ENCODE measurements at places on chromosomes 2 and 18.

GRCh38 chr18:74331404-74331803 is 15.8 kb downstream of the C18orf63 start:
- DNase-seq: no peak

GRCh38 chr2:148599109-148599991 is 45.2 kb upstream of the EPC2 start:
- no peak for DNase-seq

DNA sequence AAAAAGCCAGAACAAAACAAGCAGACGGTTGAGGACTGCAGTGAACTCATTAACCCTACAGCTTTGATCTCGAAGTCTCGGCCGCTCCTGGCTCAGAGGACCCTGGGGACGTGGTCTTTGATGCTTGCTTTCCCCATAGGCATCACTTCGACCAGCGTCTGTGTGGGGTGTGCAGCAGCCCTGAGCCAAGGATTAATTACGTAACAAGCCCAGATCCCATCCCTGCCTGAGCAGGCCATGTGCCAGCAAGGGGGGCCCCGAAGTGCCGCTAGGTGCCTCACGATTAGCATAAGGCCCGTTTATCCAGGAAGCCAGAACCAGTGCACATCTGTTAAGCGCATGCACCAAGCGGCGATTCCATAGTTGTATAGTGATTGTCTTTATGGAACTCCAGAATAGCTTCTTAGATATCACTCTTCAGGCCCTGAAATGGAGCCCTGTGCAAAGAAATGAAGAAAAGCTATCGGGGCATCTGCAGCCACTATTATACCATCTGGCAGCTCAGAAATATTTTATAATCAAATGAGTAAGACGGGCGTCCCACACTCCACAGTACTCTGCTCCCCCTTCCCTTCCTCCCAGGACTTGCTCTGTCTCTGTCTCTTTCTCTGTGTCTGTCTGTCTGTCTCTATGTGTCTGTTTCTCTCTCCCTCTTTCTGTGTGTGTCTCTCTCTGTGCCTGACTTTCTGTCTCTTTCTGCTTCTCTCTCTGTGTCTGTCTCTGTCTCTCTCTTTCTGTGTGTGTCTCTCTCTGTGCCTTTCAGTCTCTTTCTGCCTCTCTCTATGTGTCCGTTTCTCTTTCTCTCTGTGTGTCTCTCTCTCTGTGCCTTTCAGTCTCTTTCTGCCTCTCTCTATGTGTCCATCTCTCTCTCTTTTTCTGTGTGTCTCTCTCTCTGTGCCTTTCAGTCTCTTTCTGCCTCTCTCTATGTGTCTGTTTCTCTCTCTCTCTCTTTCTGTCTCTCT is 41.7 kb downstream of the HPCAL1 start:
- no peak for DNase-seq

- DNase-seq: no peak
Observed at GRCh38 chr18:35611518-35611917, 30.0 kb downstream of the GALNT1 start.

DNA sequence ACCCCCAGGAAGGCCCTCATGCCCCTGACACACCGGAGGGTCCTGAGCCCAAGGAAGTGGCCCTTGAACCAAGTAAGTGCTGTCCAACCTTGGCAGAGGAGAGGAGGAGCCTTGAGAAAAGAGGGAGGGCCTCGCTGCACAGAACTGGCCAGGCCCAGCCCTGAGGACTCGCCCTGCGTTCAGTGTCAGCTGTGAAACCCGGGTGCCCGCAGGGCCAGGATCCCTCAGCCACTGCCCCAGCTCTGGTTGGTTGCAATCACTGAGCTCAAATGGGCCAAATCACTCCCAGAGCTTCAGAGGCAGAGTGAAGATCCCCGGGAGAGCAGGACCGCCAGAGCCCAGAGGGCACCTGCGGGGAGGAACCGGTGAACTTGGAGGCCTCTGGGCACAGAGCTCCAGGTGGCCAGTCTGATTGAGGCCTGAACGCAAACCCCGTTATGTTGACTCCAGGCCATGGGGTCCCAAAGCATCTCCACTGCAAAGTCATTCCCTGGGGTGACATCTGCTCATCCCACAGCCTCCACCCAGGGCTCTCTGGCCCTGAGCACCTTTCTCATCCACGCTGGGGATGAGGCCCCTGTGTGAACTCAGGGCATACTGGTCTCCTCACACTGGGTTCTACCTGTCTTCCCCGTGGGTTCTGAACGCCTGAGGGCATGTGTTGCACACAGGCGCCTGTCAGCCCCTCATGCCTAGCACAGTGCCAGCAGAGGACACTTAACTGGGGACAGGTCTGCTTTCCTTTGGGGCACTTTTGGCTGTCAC is 11.9 kb downstream of the GBX2 start:
- no peak for DNase-seq

- no peak for DNase-seq
Observed at GRCh38 chr2:216373896-216374295, 1.6 kb upstream of the MARCHF4 start.

GRCh38 chr2:177727577-177728398 is 335.2 kb downstream of the AGPS start:
- DNase-seq: no peak

- no peak for DNase-seq
Observed at GRCh38 chr2:47334356-47335136, 68.4 kb upstream of the MSH2 start.

DNA sequence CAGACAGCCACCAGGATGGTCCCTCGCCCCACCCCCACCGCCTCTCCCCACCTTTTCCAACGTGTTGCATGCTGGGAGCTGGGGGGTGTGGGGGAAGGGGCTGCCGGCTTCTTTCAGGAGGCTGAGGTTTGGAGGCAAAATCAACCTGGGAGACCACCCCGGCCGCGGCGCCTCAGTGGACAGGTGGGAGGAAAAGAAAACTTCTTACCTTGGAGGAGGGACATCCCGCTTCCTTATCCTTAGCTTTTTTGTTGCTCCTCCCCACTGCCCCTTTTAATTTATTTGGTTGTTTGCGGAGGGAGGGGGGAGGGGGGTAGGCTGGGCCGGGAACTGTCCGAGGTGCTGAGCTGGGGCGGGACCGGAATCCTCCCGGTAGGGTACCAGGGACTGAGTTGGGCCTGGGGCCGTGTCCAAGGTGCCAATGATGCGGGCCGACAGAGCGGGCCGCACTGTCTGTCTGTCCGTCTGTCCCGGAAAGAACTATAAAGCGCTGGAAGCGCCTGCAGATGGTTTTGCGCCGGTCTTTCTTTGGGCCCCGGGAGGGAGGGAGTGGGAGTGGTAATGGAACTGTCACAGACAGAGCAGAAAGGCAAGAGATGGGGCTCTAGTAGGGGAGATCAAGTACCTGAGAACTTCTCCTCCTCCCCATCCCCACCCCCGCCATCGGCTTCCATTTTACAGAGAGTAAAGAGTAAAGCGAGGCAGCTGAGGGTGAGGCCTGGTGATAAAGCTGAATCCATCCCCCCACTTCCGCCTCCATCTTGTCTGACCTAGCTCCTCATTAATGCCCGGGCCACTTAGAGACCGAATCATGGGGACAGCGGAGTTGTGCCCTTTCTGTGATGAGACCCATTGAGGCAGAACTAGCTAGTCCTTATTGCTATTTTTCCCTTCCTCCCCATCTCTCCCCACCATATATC is 2.4 kb downstream of the CDK5R2 start:
- DNase-seq: no peak

All from stimulated activated CD8-positive, alpha-beta memory T cell treated with anti-CD3 and anti-CD28 coated beads, Interleukin-12 subunit alpha, Interleukin-12 subunit beta, amount 100 ng/mL, for 4 hours (primary cell).